ENCODE measurements at places on chromosomes 11 and 22.

DNA sequence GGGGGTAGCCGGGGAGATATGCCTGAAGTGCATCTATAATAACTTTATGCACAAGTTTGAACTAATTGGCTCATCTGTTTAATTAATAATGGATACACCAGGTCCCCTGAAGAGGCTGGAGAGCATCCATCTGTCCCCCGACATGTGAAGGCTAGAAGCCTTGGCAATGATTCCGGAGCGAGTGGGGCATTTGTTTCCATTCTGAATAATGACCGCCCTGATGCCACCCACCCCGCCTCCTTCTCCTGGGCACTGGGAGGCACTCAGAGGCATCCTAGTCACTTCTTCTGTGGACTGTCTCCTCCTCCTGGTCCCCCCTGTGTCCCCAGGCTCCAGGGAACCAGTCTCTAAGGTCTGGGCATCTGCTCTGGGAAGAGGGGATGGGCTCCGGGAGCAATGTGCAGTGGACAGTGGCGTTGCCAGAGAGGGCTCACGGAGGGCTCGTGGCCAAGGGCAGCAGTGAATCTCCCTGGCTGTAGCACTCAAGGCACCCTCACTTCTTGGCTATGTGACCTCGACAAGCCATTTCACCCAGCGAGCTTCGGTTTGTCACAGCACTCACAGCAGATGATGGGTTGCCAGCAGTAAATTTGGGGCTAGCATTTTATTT is 64.7 kb downstream of the TSPAN18 start:
- DNase-seq: no peak

GRCh38 chr22:50162391-50162956 is 8.1 kb upstream of the PANX2 start:
- no peak for DNase-seq

- DNase-seq: no peak
Measured at GRCh38 chr11:128854841-128855240, 12.3 kb downstream of the KCNJ1 start.

GRCh38 chr11:134856056-134856971 is 444.3 kb upstream of the B3GAT1 start:
- no peak for DNase-seq

- DNase-seq: peak; percentile 48
Measured at GRCh38 chr11:92929246-92929645, 40.2 kb upstream of the MTNR1B start.

DNA sequence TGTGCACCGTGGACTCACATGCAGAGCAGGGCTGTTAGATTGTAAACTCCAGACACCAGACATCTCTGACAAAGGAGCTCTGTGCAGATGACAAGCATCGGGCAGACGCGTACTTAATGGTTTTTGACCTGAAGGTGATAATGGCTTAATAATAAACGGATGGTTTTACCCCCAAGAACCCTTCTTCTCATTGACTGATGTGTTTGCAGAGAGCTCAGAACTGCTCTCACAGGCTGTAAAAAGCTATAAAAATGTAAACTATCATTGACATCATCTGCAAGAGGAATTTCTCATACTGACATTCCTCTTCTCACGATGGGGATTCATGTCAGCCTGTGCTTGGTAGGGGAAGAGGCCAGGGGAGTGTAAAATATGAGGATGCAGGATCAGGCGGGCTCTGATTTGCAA is 8.6 kb upstream of the ARHGAP8 start:
- DNase-seq: no peak

DNA sequence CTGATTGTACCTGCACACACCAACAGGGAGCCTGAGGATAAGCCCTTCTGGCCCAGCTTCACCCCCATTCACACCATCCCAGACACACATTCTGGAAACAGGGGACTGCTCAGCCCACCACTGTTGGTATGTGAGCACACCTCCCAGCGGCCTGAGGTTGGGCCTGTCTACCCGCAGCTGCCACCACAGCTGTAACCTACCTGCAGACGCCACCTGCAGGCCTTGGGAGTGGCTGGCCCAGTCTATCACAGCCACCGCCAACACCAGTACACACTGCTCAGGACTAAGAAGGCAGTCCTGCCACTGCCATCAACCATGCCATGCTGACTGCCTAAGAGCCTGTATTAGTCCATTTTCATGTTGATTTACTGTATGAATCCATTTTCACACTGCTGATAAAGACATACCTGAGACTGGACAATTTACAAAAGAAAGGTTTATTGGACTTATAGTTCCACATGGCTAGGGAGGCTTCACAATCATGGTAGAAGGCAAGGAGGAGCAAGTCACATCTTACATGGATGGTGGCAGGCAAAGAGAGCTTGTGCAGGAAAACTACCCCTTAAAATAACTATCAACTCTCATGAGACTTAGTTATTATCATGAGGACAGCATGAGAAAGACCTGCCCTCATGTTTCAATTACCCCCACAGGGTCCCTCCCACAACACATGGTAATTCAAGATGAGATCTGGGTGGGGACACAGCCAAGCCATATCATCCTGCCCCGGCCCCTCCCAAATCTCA is 30.6 kb downstream of the RSF1 start:
- DNase-seq: no peak

DNA sequence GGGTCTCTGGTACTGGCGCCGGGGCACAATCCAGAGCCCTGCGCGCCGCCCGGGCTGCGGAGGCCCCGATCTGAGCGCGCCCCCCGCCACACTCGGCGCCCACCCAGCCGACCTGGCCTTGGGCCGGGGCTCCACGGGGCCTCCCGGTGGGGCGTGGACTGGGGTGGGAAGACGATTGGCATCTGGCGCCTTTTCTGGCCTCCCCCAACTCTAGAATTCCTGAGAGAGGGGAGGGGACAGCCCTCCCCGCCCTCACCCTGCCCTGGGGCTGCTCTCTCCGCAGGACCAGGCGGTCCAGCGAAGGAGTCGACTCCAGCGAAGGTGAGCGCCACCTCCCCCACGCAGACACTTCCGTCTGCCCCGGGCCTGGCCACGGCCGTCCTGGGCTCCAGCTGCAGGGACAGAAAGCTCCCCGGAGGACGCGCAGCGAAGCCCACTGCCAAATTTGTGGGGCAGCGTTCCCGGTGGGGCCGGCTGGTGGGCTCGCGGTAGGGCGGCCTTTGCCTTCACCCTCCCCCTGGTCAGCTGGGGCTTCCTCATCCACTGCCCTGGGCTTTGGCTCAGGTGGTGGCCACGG is 593 bp downstream of the SSH3 start:
- DNase-seq: no peak

- peak; percentile 35 for DNase-seq
Measured at GRCh38 chr22:28883917-28884746, 760 bp downstream of the ZNRF3 start.

- no peak for DNase-seq
Measured at GRCh38 chr11:114890038-114890437, 211.7 kb downstream of the NXPE2 start.

- DNase-seq: no peak
Measured at GRCh38 chr22:34669001-34669400, 397.0 kb upstream of the ISX start.

- DNase-seq: no peak
Measured at GRCh38 chr22:36971341-36972125, 47.7 kb downstream of the TST start.

DNA sequence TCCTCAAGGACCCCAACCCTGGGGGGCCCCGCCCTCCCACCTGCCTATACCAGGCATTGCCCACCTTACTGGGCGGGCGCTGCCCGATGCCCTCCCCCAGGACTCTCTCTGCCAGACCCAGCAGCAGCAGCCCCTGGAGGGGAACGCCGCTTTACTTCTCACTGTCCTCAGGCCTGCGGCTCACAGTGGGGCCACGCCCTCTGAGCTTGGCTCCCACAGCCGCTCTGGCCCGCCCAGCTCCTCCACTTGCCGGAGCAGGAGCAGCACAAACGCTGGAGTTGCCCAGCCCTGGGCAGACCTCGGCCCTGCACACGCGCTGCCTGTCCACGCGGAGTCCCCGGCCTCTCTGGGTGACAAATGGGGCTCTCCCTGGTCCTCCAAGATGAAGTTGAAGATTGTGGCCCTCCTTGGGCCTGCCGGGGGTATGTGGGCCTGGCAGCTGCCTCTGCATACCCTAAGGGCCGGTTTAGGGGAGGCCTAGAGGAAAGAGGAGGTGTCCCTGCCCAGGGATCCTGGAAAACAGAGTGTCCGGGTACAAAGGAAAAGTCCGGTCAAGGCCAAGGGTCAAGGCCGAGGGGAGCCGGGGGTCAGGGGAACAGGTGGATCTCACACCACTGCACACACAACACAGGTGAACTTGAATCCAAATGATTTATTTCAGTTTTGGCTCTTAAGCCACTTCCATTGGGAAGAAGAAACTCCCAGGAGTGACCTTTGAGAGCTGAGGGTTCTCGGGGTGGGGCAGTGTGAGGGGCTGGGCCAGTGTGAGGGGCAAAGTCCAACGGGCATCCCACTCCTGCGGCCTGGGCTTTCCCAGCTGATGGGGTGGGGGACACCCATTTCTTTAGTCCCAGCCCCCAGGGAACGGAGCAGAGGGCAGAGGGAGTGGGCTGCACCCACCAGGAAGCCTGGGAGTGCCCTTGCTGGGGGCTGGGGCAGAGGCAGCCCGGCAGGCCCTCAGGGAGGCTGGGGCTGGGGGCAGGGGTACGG is 674 bp upstream of the BAIAP2L2 start:
- DNase-seq: no peak

Measured in MCF 10A (cell line).